ENCODE measurements at places on chromosomes 1 and 21.

GRCh38 chr1:30368651-30369240 lies 354.6 kb downstream of the MATN1 start:
- no peak for DNase-seq

- DNase-seq, result no peak
Observed at GRCh38 chr1:11492235-11492634, 13.3 kb downstream of the DISP3 start.

DNA sequence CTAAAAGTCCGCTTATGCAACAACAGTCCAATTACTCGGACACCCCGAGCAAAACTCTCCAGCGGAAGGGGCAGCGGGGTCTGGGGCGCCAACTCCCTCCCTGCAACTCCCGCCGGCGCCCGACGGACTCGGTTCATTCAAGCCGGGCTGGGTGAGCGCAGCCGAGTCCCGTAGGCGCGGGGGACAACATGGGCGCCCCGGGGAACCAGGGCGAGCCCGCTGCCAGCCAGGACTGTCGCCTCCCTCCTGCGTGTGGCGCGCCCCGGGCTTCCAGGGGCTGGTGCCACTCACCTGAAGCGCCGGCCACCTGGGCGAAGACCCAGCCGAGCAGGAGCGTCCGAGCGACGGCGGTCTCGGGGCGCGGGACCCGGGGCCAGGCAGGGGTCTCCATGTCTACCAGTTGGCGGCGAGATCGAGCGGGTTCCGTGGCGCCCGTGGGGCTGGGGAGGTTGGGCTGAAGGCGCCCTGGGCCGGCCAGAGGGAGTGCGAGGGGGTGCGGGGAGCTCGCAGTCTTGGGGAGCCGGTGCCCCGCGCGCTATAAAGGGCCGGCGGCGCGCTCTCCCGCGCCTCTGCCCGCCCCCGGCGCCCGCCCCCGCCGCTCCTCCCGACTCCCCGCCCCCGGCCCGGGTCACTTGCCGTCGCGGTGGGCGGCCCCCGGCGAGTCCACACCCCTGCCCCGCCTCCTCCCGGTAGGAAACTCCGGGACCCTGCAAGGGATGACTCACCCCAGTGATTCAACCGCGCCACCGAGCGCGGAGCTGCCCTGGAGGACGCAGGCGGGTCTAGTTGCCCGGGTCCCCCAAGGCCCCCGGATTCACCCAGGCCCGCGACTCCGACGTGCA lies at the start of gene F3:
F3 (minus strand) TSS at position 514 of the 842 bp plus-strand sequence; CDS start at position 391, 123 bp downstream.
- DNase-seq, result peak; percentile 60

DNA sequence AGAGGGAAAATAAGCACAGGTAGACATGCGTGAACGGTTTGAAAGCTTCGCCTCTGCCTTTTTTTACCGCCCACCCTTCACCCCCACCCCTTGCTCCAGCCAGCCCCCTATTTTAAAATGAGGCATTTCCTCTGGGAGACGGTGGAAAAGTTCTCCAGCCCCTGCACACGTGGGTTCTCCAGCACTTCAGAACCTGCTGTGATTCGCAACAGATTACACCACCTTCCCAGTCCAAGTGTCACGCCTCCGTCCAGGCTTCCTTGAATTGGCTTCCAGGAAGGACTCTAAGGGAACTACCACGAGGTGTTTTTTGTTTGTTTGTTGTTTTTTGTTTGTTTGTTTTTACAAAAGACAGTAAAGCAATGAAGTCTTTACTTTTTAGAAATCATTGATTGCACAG lies 2.6 kb downstream of the LRRC7 start:
- no peak for DNase-seq

GRCh38 chr1:222582099-222582774 lies 7.5 kb downstream of the TAF1A start:
- no peak for DNase-seq

GRCh38 chr1:39387452-39387851 lies 104.0 kb upstream of the BMP8A start:
- no peak for DNase-seq

DNA sequence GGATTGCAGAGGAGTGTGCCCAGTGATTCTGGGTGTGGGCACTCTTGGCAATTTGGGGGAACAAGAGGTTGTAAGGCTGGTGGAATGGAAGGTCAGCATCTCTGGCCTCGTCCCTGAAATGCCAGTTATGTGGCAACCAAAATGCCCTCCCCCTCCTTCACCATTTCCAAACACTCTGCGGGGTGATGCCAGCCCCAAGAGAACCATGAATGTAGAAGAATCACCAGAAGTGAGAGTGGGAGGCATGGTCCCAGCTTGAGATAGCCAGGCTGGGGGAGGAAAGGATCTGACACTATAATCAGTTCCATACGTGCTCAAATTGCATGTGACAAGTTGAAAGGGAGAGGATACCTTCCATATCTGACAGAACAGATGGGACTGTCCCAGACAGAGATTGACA lies 88.7 kb upstream of the EDN2 start:
- DNase-seq, result no peak

DNA sequence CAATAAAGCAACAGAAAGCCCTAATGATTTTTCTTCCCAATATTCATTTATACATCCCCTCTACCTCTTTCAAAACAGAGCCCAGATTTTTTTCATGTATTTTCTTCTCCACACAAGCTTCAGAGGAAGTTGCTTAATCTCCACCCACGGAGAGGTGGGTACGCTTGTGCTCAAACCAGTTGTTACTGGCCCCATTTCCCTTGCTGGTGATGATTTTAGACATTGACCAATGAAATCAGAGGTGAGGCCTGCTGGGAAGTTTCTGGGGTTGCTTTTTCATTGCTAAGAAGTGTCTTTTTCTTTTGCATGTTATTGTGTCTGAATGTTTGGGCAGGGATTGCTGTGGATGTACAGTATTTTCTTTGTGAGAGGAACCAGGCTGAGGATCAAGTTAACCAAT lies 448.1 kb upstream of the B3GALT2 start:
- DNase-seq, result no peak

DNA sequence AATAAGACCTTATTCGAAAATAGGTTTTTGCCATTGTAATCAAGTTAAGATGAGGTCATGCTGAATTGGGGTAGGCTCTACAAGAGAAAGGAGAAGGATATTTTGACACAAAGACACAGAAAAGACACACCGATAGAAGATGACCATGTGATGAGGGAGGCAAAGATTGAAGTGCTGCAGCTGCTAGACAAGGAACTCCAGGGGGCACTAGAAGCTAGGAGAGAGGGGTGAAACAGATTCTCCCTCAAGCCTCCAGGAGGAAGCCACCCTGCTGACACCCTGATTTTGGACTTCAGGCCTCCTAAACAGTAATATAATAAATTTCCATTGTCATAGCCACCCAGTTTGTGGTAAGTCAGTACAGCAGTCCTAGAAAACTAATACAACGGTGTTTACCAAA lies 506.8 kb upstream of the CAMK1G start:
- DNase-seq, result no peak

GRCh38 chr1:55081188-55081904 lies 42.0 kb downstream of the PCSK9 start:
- no peak for DNase-seq

- DNase-seq, result no peak
Observed at GRCh38 chr1:117188816-117189437, 21.8 kb downstream of the VTCN1 start.

- no peak for DNase-seq
Observed at GRCh38 chr1:201825245-201825644, 3.7 kb upstream of the IPO9 start.

DNA sequence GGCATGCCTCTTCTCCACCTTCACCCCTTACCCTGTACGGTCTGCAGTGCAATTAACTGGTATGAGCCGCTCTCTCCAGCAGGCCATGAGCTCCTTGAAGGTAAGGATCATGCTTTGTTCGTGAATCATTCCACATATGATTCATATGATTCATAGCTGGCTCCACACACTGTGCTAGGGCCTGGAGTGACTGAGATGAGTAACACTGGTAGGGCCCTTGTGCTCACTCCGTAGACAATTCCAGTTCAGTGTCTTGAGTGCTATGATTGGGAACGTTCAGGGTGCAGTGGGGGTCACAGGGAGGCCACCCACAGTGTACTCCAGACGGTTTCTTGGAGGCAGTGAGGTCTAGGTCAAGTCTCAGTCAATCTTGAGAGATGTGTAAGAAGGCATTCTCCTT lies 239.8 kb downstream of the LMX1A start:
- DNase-seq, result no peak

DNA sequence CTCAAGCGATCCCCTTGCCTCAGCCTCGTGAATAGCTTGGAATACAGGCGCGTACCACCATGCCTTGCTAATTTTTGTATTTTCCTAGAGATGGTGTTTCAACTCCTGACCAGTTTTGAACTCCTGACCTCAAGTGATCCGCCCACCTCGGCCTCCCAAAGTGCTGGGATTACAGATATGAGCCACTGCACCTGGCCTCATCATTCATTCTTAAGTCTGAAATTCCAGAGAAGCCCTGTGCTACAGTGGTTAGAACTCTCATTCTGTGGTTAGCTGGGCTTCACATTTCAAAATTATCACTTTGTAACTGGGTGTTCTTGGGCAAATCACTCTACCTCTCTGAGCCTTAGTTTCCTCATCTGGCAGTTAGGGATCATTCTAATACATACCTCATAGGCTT lies 86.1 kb upstream of the POU3F1 start:
- no peak for DNase-seq

GRCh38 chr1:156097499-156098178 lies 15.4 kb upstream of the MEX3A start:
- DNase-seq, result no peak

DNA sequence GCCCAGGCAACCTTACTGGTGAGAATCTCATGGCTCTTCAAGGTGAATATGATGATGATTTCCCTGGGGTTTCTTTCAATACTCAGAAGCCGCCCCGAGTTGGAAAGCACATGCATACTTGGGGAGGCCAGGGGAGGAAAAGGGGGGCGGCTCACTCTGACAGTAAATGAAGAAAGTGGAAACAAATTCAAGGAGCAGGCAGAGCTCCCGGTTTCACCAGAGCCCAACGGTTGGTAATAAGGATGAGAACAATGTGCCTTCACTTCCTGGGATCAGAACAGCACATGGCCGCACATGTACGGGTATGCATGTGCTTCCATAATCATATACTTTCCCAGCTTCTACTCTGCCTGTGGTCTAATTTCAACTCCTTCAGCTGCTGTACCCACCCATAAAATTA lies 3.8 kb upstream of the ARHGEF2 start:
- no peak for DNase-seq

DNA sequence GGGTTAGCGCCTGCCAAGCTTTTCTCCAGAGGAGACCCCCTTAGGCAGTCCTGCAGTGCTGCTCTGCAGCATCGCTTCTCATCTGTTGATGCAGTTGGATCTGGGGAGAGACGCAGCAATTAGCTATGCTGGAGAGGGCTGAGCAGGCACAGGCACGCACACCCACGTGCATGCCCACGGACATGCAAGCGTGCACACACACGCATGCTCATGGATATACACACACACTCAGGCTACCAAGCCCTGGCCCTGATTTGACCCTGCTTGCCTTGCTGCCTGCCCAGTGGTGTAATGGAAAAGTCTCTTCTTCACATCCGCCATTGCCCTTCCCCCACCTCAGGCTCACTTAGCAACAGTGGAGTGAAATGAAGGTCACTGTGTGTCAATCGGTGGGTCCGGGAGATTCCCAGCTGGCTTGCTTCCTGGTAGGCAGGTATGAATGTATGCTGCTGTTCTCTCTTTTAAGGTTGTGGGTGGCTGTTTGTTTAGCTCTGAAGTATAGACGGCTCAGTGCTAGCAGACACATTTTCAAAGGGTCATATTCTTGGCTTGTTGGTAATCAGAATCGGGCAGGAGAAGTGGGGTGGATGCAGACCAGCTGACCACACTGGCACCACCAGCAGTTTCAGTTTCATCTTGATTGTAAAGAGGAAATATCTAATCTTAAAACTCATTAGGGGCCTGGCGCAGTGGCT lies 9.5 kb downstream of the ATP1B1 start:
- DNase-seq, result no peak

GRCh38 chr1:31227891-31228568 lies 11.7 kb downstream of the NKAIN1 start:
- peak; percentile 49 for DNase-seq

DNA sequence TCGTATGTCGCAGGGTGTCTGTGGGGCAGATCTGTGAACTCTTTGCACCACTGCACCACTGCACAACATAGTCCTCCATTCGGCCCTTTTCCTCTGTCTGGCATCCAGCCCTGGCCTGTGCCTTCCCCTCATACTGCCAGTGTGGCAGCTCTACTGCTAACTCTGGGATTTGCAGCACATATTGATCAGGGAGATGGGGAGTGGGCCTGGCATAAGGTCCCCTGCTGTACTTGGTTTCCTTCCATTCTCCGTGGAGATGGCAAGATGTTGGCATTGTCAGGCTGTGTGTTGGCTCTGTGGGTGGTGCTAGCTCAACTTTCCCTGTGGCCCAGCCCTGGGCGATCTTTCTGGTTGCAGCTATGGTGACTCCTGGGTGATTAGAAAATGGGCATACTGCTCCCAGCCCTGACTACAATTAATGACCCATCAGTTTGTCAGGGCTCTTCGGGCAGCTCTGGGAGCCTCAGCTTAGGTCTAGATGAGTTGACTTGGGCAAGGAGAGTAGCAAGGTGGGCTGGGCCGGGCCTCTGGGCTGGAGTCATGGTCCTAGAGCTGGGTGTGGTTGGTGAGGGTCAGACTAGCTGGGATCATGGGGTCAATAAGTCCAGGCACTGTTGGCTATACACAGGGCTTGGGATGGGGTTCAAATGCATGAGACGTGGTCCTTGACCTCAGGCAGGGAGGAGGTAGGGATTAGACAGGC lies 11.4 kb downstream of the PTPRU start:
- DNase-seq, result no peak

DNA sequence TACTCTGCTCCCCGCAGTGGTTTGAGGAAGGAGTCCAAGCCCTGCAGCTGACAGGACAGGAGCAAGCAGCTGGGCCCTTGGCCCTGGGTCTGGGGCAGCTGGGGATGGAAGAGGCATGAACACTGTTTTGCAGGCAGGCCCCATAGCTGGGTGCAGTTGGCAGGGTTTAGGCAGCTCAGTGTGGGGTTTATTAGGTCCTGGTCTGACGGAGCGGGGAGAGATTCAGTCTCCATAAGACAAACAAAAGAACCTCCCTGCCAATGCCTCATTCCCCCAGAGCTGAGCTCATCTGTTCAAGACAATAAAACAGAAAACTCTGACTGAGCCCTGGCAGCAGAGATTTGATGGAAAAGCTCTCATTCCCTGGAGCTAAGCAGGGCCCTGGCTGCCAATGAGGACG lies 37.3 kb downstream of the OLFML2B start:
- no peak for DNase-seq

- DNase-seq, result no peak
Observed at GRCh38 chr1:11571906-11572616, 82.2 kb downstream of the FBXO2 start.

DNA sequence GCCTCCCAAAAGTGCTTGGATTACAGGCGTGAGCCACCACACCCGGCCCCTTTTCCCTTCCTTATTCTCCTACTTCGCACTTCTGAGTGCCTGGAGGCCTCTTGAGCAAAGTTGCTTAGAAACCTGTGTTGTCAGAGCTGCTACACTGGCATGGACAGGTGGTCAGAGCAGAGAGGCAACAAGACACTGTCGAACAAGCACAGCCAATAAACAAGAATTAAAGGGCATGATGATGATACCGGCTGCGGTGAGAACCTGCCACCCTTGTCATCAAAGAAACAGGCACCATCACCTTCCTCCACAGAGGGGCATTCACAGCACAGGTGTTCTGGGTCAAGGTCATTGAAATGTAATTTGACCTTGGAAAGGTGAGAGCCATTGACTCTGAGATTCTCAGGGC lies 23.3 kb downstream of the STUM start:
- DNase-seq, result peak; percentile 95

GRCh38 chr1:178119628-178120027 lies 25.7 kb downstream of the RASAL2 start:
- no peak for DNase-seq

Measured in DMS79 (cell line).